ENCODE measurements at places on chromosomes 7 and 10. TPM values are rescaled to one million over a fixed set of nuclear protein-coding genes. Genes with fewer than 3 reads are reported as not detected.

TMEM60 gene
- total RNA-seq = 20.3 TPM

ACTL6B gene
- total RNA-seq = not detected

VPS37D gene
- total RNA-seq = 5.9 TPM

FAS gene
- 62.5 TPM for total RNA-seq

TDRD1 gene
- total RNA-seq = 0.59 TPM

GRCh38 chr7:142249918-142250317 lies 7.9 kb downstream of the PRSS58 start:
- DNase-seq = no peak
- no peaks in the 10 kb centered on the region for H3K27me3 ChIP-seq
- no peak overlapping the region for H3K27ac ChIP-seq
- H3K4me3 ChIP-seq = no peak overlapping the region

GRCh38 chr10:25982107-25982506 lies 48.1 kb downstream of the MYO3A start:
- DNase-seq = no peak
- no peaks in the 10 kb centered on the region for H3K27me3 ChIP-seq
- no peaks in the 10 kb centered on the region for H3K4me1 ChIP-seq

GRCh38 chr10:24201503-24202180 lies 7.3 kb upstream of the KIAA1217 start:
- no peak overlapping the region for H3K27ac ChIP-seq
- DNase-seq = no peak
- H3K4me3 ChIP-seq = no peak overlapping the region
- no peaks in the 10 kb centered on the region for H3K4me1 ChIP-seq

- no peaks in the 10 kb centered on the region for H3K36me3 ChIP-seq
- H3K27ac ChIP-seq = no peak overlapping the region
- H3K4me3 ChIP-seq = no peak overlapping the region
- H3K27me3 ChIP-seq = no peaks in the 10 kb centered on the region
- H3K4me1 ChIP-seq = no peaks in the 10 kb centered on the region
- DNase-seq = no peak
Measured at GRCh38 chr7:153628825-153629224, 423.4 kb upstream of the DPP6 start.

- no peak for DNase-seq
- H3K27me3 ChIP-seq = no peaks in the 10 kb centered on the region
- no peaks in the 10 kb centered on the region for H3K4me1 ChIP-seq
- no peak overlapping the region for H3K4me3 ChIP-seq
Measured at GRCh38 chr10:122245136-122245535, 26.0 kb upstream of the BTBD16 start.

GRCh38 chr10:4546500-4546899 lies 279.5 kb upstream of the AKR1E2 start:
- H3K4me3 ChIP-seq = peak overlapping the region; percentile 25
- peak overlapping the region; percentile 60 for H3K27ac ChIP-seq
- H3K36me3 ChIP-seq = no peaks in the 10 kb centered on the region
- peaks cover 14% of the 10 kb centered on the region for H3K4me1 ChIP-seq
- H3K27me3 ChIP-seq = no peaks in the 10 kb centered on the region

DNA sequence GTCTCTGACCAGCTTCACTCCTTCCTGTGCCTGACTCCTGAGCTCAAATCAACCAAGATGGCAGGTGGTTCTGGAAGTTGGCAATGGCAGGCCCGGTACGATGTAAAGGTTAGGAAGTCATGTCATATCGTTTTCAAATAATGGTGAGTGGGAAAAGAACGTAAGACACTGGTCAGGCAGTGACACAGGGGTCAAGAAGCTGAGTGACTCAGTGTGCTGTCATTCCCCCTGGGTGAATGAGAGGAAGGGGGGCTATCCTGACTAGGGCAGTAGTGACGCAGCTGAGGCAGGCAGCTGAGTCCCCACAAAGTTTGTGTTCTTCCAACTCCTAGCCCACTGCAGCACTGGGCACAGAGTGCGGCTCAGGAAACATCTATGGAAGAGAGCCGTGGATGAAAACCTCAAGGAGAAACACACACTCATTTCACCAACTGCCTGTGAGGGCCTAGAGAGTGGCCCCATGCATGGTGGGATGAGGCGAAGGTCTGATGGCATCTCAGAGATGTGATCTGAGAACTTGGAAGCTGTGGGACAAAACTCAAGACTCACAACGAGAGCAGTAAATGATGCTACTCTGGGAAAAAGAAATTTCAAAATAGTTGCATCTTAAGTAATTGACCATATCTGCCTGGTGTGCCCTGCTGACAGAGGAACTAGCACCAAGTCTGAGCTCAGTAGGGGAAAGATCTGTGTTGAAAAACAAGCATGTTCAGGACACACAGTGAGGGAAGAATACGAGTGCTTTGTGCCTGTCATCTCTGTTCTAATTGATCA lies 23.2 kb downstream of the CREB3L2 start:
- peak; percentile 95 for DNase-seq
- peaks cover 10% of the 10 kb centered on the region for H3K36me3 ChIP-seq
- H3K4me3 ChIP-seq = peak overlapping the region; percentile 15
- peak overlapping the region; percentile 98 for H3K27ac ChIP-seq
- H3K27me3 ChIP-seq = no peaks in the 10 kb centered on the region

DNA sequence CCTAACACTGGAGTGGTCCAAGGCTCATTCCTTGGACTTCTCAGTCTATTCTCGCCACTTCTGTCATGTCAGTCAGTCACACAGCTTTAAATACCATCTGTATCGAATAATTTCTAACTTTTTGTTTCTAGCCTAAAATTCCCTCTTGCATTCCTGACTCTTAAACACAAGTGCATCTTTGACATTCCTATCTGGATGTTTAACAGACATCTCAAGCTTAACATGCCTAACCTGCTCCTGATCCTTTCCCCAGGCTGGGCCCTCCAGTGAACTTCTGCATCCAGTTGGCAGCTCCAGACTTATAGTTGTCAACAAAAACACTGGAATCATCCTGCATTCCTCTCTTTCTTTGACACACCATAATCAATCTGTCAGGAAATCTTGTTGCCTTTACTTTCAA lies 4.5 kb upstream of the ABCB4 start:
- no peaks in the 10 kb centered on the region for H3K36me3 ChIP-seq
- no peak overlapping the region for H3K4me3 ChIP-seq
- no peak for DNase-seq
- H3K27me3 ChIP-seq = peaks cover 18% of the 10 kb centered on the region

- no peaks in the 10 kb centered on the region for H3K27me3 ChIP-seq
- H3K27ac ChIP-seq = no peak overlapping the region
- no peak for DNase-seq
Measured at GRCh38 chr10:3516234-3516922, 268.6 kb downstream of the KLF6 start.

DNA sequence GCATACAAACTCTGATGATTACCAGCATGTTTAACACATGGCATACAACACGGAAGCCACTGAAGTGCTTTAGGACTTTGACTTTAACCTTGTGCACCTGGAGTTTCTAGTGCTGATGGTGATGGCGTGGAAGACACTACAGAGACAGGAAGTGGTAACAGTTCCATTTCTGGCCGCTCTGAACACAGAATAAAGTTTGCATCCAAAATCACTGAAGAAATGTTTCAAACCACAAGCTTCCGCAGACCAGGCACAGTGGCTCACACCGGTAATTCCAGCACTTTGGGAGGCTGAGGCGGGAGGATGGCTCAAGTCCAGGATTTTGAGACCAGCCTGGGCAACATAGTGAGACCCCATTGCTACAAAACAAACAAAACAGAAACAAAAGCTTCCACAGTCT lies 40.3 kb upstream of the TNPO3 start:
- no peak overlapping the region for H3K4me3 ChIP-seq
- H3K4me1 ChIP-seq = no peaks in the 10 kb centered on the region
- no peak overlapping the region for H3K27ac ChIP-seq
- H3K27me3 ChIP-seq = peaks cover 16% of the 10 kb centered on the region

GRCh38 chr10:18437486-18437885 lies 213.9 kb downstream of the NSUN6 start:
- no peaks in the 10 kb centered on the region for H3K36me3 ChIP-seq
- no peaks in the 10 kb centered on the region for H3K27me3 ChIP-seq
- no peak for DNase-seq
- no peak overlapping the region for H3K4me3 ChIP-seq

- peaks cover 14% of the 10 kb centered on the region for H3K27me3 ChIP-seq
- DNase-seq = no peak
- no peaks in the 10 kb centered on the region for H3K36me3 ChIP-seq
- H3K4me1 ChIP-seq = no peaks in the 10 kb centered on the region
Measured at GRCh38 chr10:79883986-79884385, 57.4 kb downstream of the NUTM2E start.

DNA sequence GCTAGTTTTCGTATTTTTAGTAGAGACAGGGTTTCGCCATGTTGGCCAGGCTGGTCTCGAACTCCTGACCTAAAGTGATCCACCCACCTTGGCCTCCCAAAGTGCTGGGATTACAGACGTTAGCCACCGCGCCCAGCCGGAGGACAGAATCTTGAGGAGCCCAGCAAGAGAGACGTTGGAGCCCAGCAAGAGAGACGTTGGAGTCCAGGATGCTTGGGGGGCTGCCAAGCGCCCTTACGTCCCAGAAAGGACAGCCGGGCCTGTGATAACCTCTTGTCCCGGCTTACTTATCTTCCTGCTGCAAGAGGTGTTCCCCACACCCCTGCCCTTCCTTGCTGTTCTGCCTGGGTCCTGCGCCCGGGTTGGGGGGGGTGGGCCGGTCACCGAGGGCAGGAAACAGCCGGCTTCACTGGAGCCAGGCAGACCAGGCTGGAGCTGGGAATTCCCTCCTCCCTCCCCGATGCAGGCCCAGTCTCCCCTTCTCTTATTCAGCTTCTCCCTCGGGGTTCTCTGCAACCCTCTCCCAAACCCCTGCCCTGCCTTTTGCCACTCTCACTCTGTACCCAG lies 1.9 kb upstream of the EPHB4 start:
- peaks cover 19% of the 10 kb centered on the region for H3K4me1 ChIP-seq
- no peak overlapping the region for H3K4me3 ChIP-seq
- no peak overlapping the region for H3K27ac ChIP-seq
- no peaks in the 10 kb centered on the region for H3K27me3 ChIP-seq

DNA sequence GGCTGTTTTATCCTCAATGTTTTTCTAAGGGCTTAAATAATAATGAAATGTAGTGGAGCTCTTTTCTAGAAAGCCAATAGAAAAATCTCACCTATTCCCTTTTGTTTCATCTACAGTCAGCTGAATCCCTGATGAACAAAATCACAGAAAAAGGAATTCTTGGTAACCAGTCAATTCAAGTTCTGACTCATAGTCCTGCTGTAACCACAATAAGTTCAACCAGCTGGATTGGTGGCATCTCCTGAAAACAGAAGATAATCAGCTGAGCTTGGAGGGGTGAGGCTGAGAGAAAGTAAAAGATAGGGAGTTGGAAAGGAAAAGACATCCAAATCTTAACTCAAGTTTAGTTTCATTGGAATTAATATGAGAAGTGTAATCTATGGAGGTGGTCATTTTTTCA lies 772.1 kb downstream of the CCSER2 start:
- no peaks in the 10 kb centered on the region for H3K36me3 ChIP-seq
- no peak overlapping the region for H3K4me3 ChIP-seq
- H3K27me3 ChIP-seq = no peaks in the 10 kb centered on the region
- DNase-seq = no peak
- no peak overlapping the region for H3K27ac ChIP-seq

DNA sequence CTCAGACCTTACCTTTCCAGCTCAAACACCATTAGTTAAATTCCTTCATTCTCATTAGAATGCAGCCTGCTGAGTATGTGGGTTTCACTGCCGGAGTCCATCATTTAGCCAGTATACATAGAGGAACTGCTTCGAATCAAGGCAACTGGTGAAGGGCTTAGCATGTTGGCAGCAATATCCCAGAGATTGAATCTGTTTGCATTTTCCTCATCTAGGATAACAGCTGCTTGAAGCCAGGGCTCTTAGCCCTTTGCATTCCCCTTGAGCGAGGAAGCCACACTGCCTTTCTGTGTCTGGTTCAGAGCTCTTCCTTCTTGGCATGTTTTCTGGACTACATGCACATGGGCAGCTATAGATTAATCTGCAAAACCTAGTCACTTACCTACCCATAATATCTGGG lies 14.7 kb downstream of the NODAL start:
- peaks cover 10% of the 10 kb centered on the region for H3K4me1 ChIP-seq
- H3K27me3 ChIP-seq = no peaks in the 10 kb centered on the region
- H3K27ac ChIP-seq = no peak overlapping the region
- DNase-seq = no peak
